ENCODE measurements at places on chromosomes 6 and 20.

- peak; percentile 18 for DNase-seq
Measured at GRCh38 chr20:23165307-23165750, 79.2 kb upstream of the CD93 start.

DNA sequence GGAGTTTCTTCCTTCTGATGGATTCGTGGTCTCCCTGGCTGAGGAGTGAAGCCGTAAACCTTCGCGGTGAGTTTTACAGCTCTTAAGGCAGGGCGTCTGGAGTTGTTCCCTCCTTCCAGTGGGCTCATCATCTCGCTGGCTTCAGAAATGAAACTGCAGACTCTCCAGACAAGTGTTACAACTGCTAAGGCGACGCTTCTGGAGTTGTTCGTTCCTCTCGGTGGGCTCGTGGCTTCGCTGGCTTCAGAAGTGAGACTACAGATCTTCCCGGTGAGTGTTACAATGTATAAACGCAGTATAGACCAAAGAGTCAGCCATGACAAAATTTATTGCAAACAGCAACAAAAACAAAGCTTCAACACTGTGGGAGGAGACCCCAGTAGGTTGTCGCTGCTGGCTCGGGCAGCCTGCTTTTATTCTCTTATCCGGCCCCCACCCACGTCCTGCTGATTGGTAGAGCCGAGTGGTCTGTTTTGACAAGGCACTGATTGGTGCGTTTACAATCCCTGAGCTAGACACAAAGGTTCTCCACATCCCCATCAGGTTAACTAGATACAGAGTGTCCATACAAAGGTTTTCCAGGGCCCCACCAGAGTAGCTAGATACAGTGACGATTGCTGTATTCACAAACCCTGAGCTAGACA, 113.2 kb downstream of the GPX5 start:
- DNase-seq = no peak

- no peak for DNase-seq
Measured at GRCh38 chr20:24165301-24166122, 176.9 kb upstream of the GGTLC1 start.

GRCh38 chr6:137743493-137743892, 123.6 kb upstream of the TNFAIP3 start:
- DNase-seq = no peak

GRCh38 chr6:110125361-110125760, 54.1 kb downstream of the WASF1 start:
- DNase-seq = no peak

GRCh38 chr6:111573131-111573883, 32.4 kb downstream of the TRAF3IP2 start:
- no peak for DNase-seq

DNA sequence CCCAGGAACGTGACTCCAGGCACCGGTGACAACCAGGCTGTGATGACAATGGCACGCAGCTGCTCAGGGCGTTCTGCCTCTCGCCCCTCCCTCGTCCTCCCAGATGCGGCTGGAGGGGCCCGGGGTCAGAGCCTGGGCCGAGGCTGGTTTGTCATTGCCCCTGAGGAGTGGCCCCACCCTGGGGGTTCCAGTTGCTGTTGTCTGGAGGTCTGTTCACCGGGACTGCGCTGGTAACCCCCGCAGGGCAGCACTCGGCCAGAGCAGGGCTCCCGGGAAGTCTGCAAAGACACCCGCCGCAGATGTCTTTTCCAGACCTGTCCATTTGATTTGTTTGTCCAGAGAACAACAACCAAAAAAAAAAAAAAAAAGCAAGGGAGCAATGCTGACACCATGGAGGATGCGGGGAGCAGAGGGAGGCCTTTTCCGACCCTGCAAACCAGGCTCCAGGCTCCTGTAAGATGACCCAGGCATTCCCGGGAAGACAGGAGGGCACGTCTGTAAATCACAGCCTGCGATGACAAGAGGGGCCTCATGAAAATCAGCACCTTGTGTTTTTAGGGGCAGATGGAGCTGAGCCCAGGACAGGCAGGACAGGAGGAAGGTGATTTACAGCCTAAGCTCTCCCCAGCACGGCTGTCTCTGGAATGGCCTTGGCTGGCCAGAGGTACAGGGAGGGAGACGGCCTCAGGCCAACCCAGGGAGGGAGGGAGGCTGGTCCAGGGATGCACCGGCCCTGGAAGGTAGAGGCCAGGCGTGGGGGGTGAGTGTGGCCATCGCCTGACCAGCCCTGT, 189.3 kb downstream of the ERMARD start:
- DNase-seq = no peak

DNA sequence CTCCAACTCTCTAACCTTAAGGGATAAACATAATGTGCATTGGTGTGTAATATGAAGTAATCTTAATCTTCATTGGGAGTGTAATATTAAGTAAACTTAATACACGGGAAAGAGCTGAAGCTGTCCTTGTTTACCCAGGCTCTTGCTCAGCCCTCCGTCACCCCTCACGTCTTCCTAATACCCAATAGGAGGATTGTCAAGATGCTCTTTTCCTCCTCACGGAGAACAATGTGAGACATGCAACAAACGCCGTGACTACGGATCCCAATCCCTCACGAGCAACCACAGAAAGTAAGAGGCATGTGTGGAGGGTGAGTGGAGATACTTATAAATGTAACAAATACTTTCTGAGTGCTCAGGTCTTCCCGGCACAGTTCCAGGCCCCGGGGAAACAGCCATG, 11.0 kb downstream of the KIF16B start:
- no peak for DNase-seq

GRCh38 chr6:49409951-49410542, 53.0 kb downstream of the MMUT start:
- peak; percentile 62 for DNase-seq

- no peak for DNase-seq
Measured at GRCh38 chr6:80304014-80304413, 197.5 kb downstream of the BCKDHB start.

GRCh38 chr6:84652356-84653026, 111.9 kb downstream of the TBX18 start:
- no peak for DNase-seq

- no peak for DNase-seq
Measured at GRCh38 chr20:19463597-19463996, 251.2 kb downstream of the SLC24A3 start.

GRCh38 chr6:34970957-34971356, 81.9 kb downstream of the ANKS1A start:
- DNase-seq = no peak

Measured in HEK293T (cell line).